ENCODE measurements at places on chromosomes 6 and 20.

DNA sequence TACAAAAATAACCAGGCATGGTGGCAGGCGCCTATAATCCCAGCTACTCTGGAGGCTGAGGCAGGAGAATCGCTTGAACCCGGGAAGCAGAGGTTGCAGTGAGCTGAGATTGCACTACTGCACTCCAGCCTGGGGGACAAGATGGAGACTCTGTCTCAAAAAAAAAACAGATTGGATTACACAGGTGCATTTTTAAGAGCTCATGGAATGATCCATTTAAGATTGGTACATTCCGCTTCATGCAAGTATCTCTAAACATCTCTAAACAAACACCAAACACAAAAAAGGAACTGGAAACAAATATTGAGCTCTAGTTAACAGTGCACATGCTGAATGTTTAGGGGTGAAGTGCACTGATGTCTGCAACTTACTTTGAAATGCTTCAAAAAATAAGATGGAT, 154.3 kb downstream of the GRM4 start:
- DNase-seq = no peak

GRCh38 chr6:25735261-25735660, 19.3 kb upstream of the SLC17A4 start:
- no peak for DNase-seq

DNA sequence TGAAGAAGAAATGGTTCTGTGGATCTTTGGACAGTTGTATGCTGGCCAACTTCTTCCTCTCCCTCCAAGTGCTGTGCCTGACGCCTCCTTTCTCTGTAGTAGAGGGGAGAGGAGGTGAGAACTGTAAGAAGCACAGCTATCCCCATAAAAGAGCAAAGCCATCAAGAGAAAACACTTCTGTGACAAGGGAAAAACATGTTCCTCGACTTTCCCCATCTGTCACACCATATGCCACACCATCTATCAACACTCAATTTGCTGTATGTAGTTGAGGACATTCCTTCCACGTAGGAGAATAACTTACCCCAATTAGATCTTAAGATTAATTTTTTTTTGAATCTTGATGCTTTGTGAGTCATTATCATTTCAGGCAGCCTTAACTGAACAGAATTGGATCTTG, 156.2 kb upstream of the PLCB4 start:
- no peak for DNase-seq

- peak; percentile 49 for DNase-seq
Observed at GRCh38 chr6:116111552-116112528, 11.2 kb downstream of the NT5DC1 start.

GRCh38 chr6:14882394-14883026, 363.4 kb upstream of the JARID2 start:
- DNase-seq = no peak

DNA sequence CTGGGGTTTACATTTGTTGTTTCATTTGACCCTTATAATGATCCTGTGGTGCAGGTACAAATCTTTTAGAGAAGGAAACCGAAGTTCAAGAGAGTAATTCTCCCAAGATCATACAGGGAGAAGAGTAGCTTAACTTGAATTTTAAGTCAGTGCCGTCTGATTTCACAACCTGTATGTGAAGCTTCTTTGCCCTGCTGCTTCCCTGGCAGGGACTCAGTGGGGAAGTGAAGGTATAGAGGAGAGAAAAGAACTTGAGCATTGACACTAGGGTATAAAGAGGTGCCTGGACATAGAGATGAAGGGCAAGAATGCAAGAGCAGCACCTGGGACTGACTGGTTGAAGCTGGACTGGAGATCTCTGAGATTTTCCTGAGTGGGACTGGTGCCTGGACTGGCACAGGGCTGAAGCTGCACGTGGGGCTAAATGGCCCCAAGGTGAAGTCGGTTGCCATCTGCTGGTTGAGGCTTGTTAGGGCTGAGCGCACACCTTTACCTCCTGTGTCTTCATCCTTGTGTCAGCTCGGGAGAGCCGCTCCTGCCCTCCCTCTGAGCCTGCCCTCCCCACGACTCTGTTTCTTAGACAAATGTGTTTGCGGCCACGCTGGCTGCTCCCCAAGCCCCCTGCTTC, 41.8 kb downstream of the FARS2 start:
- DNase-seq = peak; percentile 52

GRCh38 chr6:79498842-79499241, 38.4 kb downstream of the LCA5 start:
- no peak for DNase-seq

GRCh38 chr6:33751771-33752645, 5.3 kb upstream of the IP6K3 start:
- DNase-seq = no peak

- no peak for DNase-seq
Observed at GRCh38 chr6:114987281-114987680, 644.5 kb upstream of the HS3ST5 start.

- DNase-seq = no peak
Observed at GRCh38 chr6:163344411-163344810, 70.1 kb upstream of the QKI start.

- DNase-seq = no peak
Observed at GRCh38 chr6:21947731-21948386, 349.0 kb downstream of the PRL start.

GRCh38 chr6:7136859-7137334, 29.1 kb downstream of the RREB1 start:
- DNase-seq = no peak

- DNase-seq = no peak
Observed at GRCh38 chr20:24806705-24807676, 142.1 kb upstream of the CST7 start.

DNA sequence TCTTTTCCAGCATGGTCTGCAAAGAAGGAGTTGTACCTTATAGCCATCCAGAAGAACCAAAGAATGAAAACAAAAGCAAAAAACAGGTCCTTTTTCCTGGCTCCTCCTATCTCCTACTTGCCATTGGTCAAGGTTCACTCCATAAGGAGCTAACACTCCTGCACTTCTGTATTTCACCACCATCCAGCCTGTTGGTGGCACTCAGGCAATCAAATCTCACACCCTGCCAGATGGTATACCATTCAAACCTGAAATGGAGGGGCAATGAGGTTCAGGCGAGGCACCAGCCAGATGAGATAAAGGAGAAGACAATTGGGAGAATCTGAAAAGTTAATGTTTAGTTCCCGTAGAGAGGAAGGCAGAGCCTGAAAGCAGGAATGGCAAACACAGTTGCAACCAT, 203.8 kb downstream of the ALDH8A1 start:
- peak; percentile 21 for DNase-seq

DNA sequence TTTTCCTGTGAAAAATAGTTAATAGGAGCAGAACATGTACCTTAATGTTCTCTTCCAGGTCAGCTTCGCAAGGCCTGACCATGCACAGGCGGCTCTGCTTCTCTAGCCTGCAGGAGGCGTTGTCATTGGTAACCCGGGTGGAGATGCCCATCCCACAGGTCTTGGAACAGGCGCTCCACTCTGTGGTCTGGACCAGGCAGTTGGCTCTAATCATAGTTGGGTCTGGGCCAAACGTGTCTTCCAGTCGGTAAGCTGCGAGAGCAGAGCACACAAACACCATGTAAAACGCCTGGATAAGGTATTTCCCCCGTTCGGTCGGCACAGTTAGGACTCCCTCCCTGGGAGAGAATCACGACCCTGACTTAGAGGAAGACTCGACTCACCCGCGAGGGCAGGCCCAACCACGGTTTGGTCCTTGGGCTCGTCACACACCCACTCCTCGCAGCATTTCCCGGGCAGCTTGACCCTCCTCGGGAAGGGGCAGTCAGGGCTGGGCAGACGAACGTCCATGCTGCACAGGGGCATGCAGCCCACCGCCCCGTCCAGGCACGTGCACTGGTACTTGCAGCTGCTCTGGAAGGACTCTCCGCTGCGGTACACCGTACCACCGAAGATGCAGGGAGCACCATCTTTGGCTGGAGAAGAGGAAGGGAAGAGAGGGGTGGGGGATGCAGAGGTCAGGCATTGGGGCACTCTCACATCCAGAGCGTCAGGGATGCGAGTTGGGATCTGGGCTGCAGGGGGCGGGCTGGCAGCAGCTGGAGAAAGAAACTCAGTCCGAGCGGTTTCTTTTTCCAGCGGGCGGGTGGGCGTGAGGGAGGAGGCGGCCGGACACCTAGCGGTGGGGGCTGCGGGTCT, 1.0 kb downstream of the CCN2 start:
- DNase-seq = peak; percentile 85

GRCh38 chr6:10460096-10460495, 45.2 kb upstream of the TFAP2A start:
- DNase-seq = no peak

DNA sequence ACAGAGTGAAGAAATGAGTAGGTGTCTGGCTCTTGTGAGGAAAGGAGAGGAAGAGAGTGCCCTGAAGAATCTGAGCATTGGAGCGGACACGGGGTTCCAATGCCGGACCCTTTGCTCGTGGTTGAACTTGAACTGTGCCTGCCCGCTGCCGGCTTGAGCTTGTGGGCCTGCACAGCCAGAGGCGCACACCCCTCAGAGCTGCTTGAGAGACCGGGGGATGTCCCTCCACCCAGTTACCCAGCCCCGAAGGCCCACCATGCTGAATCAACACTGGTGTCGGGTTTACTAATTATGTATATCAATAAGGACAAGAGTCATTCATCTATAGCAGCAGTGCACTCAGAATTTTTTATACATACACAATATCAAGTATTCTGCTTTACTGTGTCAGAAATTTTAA, 218.3 kb upstream of the CST7 start:
- no peak for DNase-seq

GRCh38 chr6:128635219-128635618, 114.8 kb upstream of the PTPRK start:
- DNase-seq = no peak

DNA sequence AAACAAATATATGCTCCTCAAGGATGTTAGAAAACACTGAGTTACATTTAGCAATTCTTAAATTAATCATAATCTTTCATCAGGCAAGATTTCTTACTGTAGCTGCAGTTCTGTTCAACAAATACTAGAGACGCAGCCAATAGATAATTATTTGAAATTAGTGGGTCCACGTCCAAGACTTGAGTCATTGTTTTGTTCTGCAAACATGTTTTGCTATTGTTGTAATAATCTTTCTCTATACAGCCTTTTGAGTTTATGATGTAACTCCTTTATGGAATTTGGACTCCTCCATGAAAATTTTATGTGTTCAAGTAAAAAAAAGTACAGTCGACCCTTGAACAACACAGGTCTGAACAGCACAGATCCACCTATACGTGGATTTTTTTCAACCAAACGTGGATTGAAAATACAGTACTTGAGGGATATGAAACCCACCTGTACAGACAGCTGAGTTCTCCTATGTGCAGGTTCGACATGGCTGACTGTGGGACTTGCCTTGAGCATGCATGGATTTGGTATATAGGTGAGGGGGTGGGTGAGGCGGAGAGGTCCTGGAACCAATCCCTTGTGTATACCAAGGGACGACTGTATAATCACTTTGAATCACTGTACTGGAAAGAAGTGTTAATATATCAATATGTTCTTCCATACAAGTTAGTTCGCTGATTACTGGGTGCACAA, 41.3 kb upstream of the SLC22A16 start:
- DNase-seq = no peak

DNA sequence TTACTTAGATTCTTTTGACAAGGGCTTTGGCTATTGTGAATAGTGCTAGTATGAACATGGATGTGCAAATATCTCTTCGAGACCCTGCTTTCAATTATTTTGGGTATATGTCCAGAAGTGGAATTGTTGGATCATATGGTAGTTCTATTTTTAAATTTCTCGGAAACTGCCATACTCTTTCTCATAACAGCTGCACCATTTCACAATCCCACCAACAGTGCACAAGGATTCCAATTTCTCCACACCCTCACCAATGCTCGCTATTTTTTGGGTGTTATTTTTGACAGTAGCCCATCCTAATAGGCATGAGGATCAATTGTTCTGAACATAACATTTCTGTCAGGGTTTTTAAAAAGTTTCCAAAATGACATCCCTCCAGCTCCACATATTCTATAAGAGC, 69.2 kb upstream of the ESR1 start:
- no peak for DNase-seq

GRCh38 chr20:37511610-37512275, 9.3 kb upstream of the NNAT start:
- DNase-seq = no peak

DNA sequence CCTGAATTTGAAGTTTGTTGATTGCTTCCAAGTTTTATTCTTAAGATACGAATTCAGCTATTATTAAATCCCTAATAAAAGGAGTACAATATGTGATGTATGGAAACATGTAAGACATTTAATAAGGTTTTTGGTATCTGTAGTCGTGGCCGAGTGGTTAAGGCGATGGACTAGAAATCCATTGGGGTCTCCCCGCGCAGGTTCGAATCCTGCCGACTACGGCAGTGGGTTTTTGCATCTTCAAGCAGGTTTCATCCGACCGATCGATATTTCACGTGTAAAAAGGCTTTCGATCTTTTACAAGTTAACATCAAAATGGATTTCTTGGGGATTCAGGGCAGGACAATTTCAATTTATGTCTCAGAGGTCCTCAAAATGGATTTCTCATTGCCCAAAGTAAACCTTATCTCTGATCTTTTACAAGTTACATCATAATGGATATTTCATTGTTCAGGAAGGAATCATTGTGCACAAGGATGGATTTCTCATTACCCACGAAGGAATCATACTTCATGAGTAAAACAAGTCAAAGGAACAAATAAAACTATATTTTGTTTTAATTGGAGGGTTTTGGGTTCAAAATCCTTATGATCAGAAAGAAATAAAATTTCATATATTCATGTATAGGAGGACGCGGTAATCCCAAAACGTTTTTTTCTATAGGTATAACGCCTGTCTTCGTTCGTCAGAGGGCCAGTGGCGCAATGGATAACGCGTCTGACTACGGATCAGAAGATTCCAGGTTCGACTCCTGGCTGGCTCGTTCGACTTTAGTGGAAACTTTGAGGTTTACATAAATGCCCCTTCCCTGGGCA, 37.3 kb upstream of the BTN3A2 start:
- no peak for DNase-seq

DNA sequence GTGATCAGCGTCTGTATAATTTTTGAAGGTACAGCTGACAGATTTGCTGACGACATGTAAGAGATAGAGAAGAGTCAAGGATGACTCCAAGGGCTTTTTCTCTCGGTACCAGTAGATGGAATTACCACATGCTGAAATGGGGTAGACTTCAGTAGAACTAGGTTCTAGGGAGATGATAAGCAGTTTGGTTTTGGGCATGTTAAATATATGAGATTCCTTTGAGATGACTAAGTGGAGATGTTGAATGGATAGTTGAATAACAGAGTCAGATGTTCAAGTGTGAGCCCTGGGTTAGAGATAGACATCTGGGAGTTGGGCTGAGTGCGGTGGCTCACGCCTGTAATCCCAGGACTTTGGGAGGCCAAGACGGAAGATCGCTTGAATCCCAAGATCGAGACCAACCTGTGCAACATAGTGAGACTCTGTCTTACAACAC, 50.0 kb downstream of the PHF20 start:
- no peak for DNase-seq
